Activated CD4-positive, alpha-beta memory T cell treated with anti-CD3 and anti-CD28 coated beads for 36 hours (primary cell): ENCODE measurements at places on chromosomes 7 and 10. TPM values are rescaled to one million over a fixed set of nuclear protein-coding genes. Genes with fewer than 3 reads are reported as not detected.

Gene SNX10
- 44.1 TPM for total RNA-seq

Gene ZNF727
- not detected for total RNA-seq

Gene KNDC1
- 0.17 TPM for total RNA-seq

GRCh38 chr7:142626420-142627035, 122.7 kb upstream of the PRSS1 start:
- peak overlapping the region; percentile 78 for H3K4me3 ChIP-seq
- no peaks in the 10 kb centered on the region for H3K4me1 ChIP-seq
- H3K27ac ChIP-seq = peak overlapping the region; percentile 86
- no peaks in the 10 kb centered on the region for H3K36me3 ChIP-seq

DNA sequence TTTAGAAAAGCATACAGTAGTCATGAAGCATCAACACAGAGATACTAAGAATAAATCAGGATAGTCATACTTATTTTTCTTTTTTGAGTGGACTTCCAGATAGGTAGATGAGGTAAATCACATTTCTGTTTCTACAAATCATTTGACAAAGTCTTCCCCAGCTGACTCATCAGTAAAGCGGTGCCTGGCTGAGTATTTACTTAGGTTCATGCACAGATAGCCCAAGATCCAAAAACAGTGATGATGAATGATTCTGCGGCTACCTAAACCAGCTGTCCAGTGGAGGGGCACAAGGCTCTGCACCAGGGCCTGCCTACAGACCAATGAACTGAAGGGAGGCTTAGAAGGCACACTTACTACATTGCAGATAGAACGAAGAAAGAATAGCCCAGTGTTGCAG, 113.1 kb downstream of the PARP12 start:
- H3K4me3 ChIP-seq = no peak overlapping the region
- no peak overlapping the region for H3K27ac ChIP-seq
- peaks cover 7% of the 10 kb centered on the region for H3K36me3 ChIP-seq
- H3K27me3 ChIP-seq = no peaks in the 10 kb centered on the region

DNA sequence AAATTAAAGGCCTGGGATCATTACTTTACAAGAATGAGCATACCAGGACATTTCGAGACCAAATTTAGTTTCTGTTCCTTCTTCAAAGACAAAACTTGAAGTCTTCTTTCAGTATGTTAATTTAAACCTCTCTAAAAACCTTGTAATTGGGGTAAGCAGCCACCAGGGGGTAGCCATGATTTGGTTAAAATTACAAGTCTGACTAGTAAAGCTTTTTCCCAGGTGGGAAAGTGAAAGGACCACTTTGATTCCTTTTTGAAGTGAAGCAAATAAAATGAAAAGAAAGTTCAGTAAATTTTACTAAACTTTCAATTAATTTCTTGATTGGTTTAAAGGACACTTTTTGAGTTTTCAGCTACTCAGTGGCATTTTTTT, 294.3 kb downstream of the BBS9 start:
- peak; percentile 13 for DNase-seq
- no peaks in the 10 kb centered on the region for H3K36me3 ChIP-seq
- H3K4me1 ChIP-seq = no peaks in the 10 kb centered on the region
- H3K27me3 ChIP-seq = no peaks in the 10 kb centered on the region
- no peak overlapping the region for H3K4me3 ChIP-seq
- H3K27ac ChIP-seq = no peak overlapping the region

DNA sequence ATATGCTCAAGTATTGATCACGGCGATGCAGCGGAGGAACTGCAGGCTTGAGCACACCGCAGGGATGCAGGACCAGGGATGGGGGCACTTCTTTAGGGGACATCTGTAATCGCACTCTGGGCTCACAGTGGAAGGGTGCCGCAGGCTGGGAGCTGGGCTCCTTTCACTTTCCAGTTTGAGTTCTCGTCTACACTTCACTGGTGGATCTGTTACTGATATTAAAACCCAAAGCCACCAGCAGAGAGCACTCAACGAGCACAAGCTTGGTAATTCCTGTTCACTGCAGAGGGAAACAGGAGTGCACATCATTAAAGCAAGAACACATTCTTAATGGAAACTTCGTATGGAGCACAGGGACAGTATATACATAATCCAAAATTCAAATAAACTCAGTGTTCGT, 91.3 kb downstream of the PARD3 start:
- no peak overlapping the region for H3K4me3 ChIP-seq
- H3K4me1 ChIP-seq = no peaks in the 10 kb centered on the region
- no peaks in the 10 kb centered on the region for H3K27me3 ChIP-seq
- H3K36me3 ChIP-seq = no peaks in the 10 kb centered on the region
- no peak for DNase-seq

- no peaks in the 10 kb centered on the region for H3K27me3 ChIP-seq
- no peak overlapping the region for H3K4me3 ChIP-seq
- no peak overlapping the region for H3K27ac ChIP-seq
- peaks cover 25% of the 10 kb centered on the region for H3K4me1 ChIP-seq
These were observed 26.1 kb downstream of the LRRC4 start for GRCh38 chr7:128005117-128005516.

DNA sequence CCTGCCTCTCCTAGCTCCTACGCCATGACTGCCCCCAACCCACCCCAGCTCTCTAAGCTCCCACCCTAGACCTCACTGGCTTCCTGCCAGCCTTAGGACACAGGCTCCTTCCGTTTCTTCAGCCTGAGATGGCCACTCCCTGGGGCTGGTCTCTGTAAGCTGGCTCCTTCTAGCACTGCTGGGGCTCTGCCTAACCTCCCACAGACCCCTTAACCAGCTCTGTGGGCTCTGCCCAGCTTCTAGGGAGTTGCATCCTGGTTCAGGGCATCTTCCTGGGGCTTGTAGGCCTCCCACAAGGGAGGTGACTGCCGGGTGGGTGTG, 478.6 kb upstream of the KLF6 start:
- DNase-seq = no peak
- peaks cover 1% of the 10 kb centered on the region for H3K27me3 ChIP-seq
- peaks cover 14% of the 10 kb centered on the region for H3K4me1 ChIP-seq
- H3K27ac ChIP-seq = no peak overlapping the region
- no peaks in the 10 kb centered on the region for H3K36me3 ChIP-seq
